Hindlimb muscle (tissue), 1 donor: ENCODE measurements at places on chromosomes 2 and 18. TPM values are rescaled to one million over a fixed set of nuclear protein-coding genes. Genes with fewer than 3 reads are reported as not detected.

INO80D gene
- polyA plus RNA-seq, result 8.0 TPM

LINC00305 gene
- polyA plus RNA-seq, result not detected

DNA sequence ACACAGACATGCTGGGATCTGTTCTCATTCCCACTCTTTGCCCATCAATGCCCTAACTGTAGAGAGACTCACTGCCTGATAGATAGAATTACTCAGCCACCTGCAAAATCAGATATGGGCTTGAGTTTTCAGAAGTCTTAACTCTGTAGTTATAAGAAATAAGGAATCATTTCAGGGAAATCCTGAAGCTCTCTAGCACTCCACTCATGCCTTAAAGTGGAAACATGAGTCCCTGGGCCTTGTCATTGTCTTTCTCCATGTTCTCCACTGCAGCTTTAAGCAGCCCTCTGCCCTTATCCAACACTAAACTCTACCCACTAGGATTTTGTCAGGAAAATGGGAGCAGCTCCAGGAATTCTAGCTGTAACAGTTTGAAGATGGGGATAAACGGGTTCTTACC, 192.5 kb downstream of the SNTG2 start:
- no peak for DNase-seq

- no peak for DNase-seq
These were observed 35.7 kb downstream of the GNAL start for GRCh38 chr18:11724781-11725180.

DNA sequence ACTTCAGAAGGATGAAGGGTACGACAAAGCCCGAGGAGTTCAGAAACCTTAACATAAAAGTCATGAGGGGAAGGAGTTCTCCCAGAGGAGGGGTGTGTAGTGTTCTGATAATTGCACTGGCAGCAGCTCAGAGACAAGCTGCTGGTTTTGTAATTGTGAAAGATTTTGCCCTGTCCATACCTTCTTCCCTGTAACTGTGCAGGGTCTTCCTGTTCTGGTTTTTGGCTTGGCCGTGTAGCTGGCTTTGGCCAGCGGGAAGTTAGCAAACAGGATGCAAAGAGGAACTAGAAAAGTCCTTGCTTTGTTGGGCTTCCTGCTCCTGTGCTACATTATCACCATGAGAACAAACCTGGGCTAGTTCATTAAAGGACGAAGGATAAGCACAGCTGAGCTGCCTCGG, 160.8 kb downstream of the LPIN1 start:
- DNase-seq, result no peak

- DNase-seq, result peak; percentile 58
These were observed 289.0 kb upstream of the TFPI start for GRCh38 chr2:187842978-187843847.
